ENCODE measurements at places on chromosomes 6 and 20. TPM values are rescaled to one million over a fixed set of nuclear protein-coding genes. Genes with fewer than 3 reads are reported as not detected.

DDX39B gene
- total RNA-seq: 240 TPM

PGC gene
- total RNA-seq: not detected

RPS10 gene
- 1,993 TPM for total RNA-seq

PANK2 gene
- 60.4 TPM for total RNA-seq

TRIM15 gene
- total RNA-seq: not detected

DNA sequence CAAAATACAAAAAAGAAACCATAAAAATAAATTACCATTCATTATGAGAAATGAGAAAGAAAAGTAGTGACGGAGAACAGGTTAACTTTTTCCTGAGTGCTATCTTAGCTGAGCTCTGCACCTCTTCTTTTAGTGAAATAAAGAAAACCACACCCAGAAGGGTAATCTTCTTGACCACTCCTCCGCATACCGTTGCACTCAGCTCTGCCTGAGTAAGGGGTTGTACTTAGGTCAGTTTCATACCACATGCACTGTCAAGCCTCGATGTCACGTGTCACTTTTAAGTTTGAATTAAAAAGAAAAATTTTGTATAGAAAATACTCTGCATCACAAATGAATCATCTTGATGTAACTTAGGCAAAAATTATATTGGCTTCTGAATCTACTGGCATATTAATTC lies 2.8 kb downstream of the EZR start:
- H3K27ac ChIP-seq: no peak overlapping the region
- H3K4me3 ChIP-seq: peak overlapping the region; percentile 76
- no peaks in the 10 kb centered on the region for H3K36me3 ChIP-seq
- DNase-seq: no peak
- H3K4me1 ChIP-seq: peaks cover 46% of the 10 kb centered on the region

DNA sequence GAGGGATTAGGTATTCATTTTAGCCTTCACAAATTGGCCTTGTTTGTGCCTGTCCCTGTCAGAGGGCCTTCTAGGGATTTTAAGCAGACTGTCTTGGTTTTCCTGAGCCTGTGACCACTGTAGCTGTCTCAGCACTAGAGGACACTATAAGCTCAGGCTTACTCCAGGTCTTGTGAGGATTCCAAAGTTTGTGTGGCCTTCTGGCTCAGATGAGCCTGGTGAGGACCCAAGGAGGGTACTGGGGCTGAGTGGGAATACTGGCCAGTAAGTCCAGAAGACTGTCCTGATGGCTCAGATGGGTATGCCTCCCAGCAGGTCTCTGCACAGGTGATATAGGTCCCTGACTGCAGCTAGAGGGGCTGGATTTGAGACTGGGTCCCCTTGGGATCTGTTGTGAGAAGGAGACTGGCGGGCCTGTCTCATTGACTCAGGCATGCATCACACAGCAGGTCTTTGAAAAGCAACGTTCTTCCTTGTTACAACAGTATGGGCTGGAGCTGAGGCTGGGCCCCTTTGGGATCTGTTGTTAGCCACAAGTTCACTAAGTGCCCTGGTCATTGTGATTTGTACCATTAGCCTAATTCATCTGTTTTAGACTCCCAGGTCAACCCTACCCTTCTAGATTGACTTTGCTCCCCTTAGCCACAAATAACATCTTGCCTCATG lies 26.3 kb upstream of the TFB1M start:
- DNase-seq: no peak
- H3K36me3 ChIP-seq: no peaks in the 10 kb centered on the region
- no peaks in the 10 kb centered on the region for H3K27me3 ChIP-seq
- peaks cover 20% of the 10 kb centered on the region for H3K4me1 ChIP-seq
- no peak overlapping the region for H3K4me3 ChIP-seq
- peak overlapping the region; percentile 90 for H3K27ac ChIP-seq

DNA sequence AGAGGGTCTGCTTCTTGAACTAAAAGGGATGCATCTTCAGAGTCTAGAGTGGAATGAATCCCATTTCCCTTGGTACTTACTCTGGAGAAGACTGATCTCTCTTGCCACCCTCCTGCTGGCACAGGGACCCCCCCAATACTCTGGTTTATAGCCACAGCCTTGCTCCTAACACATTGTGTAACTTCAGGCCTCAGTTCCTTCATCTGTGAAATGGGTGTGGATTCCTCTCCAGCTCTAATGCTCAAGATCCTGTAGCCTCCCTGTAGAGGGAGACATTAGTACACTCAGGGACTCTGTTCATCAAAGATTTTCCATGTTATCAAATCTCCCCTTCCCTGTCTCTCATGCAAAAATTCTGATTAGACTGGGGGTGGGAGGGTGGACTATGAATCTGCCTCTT lies 315.7 kb upstream of the MOCS1 start:
- DNase-seq: no peak
- H3K4me3 ChIP-seq: no peak overlapping the region
- no peaks in the 10 kb centered on the region for H3K27me3 ChIP-seq
- H3K27ac ChIP-seq: no peak overlapping the region
- no peaks in the 10 kb centered on the region for H3K36me3 ChIP-seq
- H3K4me1 ChIP-seq: no peaks in the 10 kb centered on the region

GRCh38 chr20:7207186-7207798 lies 439.8 kb downstream of the BMP2 start:
- DNase-seq: no peak
- no peaks in the 10 kb centered on the region for H3K27me3 ChIP-seq
- no peak overlapping the region for H3K4me3 ChIP-seq
- H3K4me1 ChIP-seq: no peaks in the 10 kb centered on the region

GRCh38 chr6:33702345-33702977 lies 9.0 kb downstream of the UQCC2 start:
- peak overlapping the region; percentile 54 for H3K27ac ChIP-seq
- H3K27me3 ChIP-seq: no peaks in the 10 kb centered on the region
- peaks cover 54% of the 10 kb centered on the region for H3K36me3 ChIP-seq
- no peak overlapping the region for H3K4me3 ChIP-seq
- H3K4me1 ChIP-seq: peaks cover 10% of the 10 kb centered on the region
- peak; percentile 91 for DNase-seq

DNA sequence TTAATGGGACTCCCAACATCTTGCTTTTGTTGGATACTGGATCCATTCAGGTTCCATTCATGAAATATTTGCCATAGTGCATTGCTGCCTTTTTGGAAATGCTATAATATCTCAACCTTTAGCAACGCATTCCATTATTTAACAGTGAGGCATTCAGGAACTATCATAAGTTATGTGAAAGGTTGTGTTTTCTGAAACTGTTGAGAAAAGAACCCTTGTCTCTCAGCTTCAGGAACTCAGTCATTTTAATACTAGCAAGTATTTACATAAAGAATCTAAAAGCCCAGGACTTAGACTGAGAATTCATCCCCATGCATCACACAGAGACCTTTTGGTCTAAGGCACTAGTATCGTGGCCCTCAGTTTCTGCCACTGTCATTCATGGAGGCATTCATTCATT lies 24.9 kb upstream of the SASH1 start:
- no peaks in the 10 kb centered on the region for H3K27me3 ChIP-seq
- no peaks in the 10 kb centered on the region for H3K36me3 ChIP-seq
- DNase-seq: peak; percentile 46
- H3K4me1 ChIP-seq: peaks cover 6% of the 10 kb centered on the region

GRCh38 chr6:139187489-139187888 lies 52.6 kb downstream of the HECA start:
- H3K36me3 ChIP-seq: no peaks in the 10 kb centered on the region
- no peaks in the 10 kb centered on the region for H3K4me1 ChIP-seq
- no peaks in the 10 kb centered on the region for H3K27me3 ChIP-seq
- DNase-seq: no peak
- H3K4me3 ChIP-seq: no peak overlapping the region

- H3K4me3 ChIP-seq: peak overlapping the region; percentile 1
- H3K36me3 ChIP-seq: peaks cover 7% of the 10 kb centered on the region
- peaks cover 7% of the 10 kb centered on the region for H3K4me1 ChIP-seq
- peak overlapping the region; percentile 50 for H3K27ac ChIP-seq
- no peaks in the 10 kb centered on the region for H3K27me3 ChIP-seq
Measured at GRCh38 chr6:98929498-98930060, 18.2 kb downstream of the FBXL4 start.

DNA sequence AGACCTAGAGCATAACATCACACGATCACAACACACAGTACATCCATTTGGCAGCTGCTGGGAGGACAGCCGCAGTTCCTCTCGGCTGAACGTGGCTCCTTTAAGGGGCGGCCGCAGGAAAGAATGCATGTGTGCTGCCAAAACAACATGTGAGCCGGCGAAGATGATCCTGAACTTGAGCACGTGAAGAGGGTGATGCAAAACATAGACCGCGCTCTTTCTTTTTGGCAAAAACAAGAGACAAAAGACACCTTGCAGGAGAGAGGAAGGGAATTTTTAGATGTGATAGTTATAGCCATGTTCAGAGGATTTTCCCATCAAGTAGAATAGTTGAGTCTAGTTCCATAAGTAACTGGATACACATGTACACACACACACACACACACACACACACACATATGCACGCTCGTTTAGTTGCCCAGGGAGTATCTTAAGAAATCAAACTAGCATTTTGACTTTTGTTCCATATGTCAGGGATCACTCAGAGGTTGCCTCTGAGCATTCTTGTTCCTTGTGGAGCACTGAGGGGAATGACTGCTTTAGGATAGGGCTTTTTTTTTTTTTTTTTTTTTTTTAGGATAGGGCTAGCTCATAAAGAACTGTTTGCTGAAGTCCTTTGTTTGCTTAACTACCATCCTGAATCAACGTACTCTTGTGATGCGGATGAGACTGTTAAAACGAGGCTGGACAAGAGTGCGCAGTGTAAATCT lies 21.7 kb upstream of the RANBP9 start:
- DNase-seq: peak; percentile 91
- H3K27me3 ChIP-seq: no peaks in the 10 kb centered on the region
- H3K4me1 ChIP-seq: peaks cover 21% of the 10 kb centered on the region
- H3K36me3 ChIP-seq: no peaks in the 10 kb centered on the region
- H3K4me3 ChIP-seq: peak overlapping the region; percentile 65

DNA sequence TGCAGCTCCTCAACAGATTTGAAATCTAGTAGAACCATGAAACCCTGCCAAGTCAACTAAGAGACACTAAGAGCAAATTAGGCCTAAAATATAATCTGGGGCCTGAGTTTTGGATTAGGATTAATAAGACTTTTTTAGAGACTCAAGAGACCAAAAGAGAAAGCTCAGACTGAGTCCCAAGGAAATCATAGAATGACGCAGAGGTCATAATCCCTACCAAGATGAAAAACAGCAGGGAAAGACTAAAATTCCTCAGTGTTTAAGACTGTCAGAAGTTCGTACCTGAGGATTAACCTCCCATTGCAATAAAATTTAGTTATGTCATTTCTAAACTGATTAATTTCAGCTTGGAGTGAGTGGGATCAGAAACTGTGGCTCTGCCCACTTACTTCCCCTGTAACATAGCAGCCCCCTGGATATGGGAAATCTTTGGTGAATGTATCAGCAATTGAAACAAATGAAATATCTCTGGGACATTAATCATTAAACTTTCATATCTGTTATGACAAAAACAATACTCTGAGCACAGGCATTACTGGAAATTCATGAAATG lies 200.3 kb downstream of the EDN1 start:
- H3K27me3 ChIP-seq: no peaks in the 10 kb centered on the region
- H3K27ac ChIP-seq: peak overlapping the region; percentile 90
- H3K4me1 ChIP-seq: peaks cover 22% of the 10 kb centered on the region
- DNase-seq: peak; percentile 44
- no peaks in the 10 kb centered on the region for H3K36me3 ChIP-seq

GRCh38 chr20:18223409-18223808 lies 64.9 kb upstream of the ZNF133 start:
- DNase-seq: no peak
- H3K27ac ChIP-seq: no peak overlapping the region
- no peaks in the 10 kb centered on the region for H3K36me3 ChIP-seq
- no peak overlapping the region for H3K4me3 ChIP-seq

GRCh38 chr6:157614026-157614568 lies 208.9 kb upstream of the SNX9 start:
- no peak for DNase-seq
- peak overlapping the region; percentile 70 for H3K27ac ChIP-seq
- peaks cover 20% of the 10 kb centered on the region for H3K4me1 ChIP-seq

GRCh38 chr20:34037121-34037520 lies 43.4 kb downstream of the RALY start:
- no peak overlapping the region for H3K27ac ChIP-seq
- no peak for DNase-seq
- peaks cover 6% of the 10 kb centered on the region for H3K4me1 ChIP-seq
- peaks cover 8% of the 10 kb centered on the region for H3K36me3 ChIP-seq

- no peak overlapping the region for H3K27ac ChIP-seq
- H3K36me3 ChIP-seq: no peaks in the 10 kb centered on the region
- DNase-seq: no peak
- no peak overlapping the region for H3K4me3 ChIP-seq
- peaks cover 5% of the 10 kb centered on the region for H3K4me1 ChIP-seq
Measured at GRCh38 chr6:129104560-129104959, 221.6 kb downstream of the LAMA2 start.

DNA sequence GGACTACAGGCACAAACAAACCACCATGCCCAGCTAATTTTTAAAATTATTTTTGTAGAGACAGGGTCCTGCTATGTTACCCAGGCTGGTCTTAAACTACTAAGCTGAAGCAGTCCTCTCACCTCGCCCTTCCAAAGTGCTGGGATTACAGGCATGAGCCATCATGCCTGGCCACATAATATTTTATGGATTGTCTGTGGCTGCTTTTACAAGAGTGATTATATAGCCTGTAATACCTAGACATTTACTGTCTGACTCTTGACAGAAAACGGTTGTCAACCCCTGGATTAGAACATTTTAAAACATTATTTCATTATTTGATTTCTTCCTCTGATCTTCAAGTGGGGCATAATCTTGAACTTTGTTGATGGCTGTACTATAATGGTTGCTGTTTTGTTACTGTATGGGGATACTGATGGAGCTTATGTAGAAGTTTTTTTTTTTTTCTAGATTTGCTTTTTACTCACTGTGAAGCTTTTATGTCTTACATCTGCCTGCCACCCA lies 14.3 kb downstream of the PARD6B start:
- no peak for DNase-seq
- H3K27ac ChIP-seq: no peak overlapping the region
- peaks cover 12% of the 10 kb centered on the region for H3K4me1 ChIP-seq
- no peaks in the 10 kb centered on the region for H3K36me3 ChIP-seq
- H3K4me3 ChIP-seq: no peak overlapping the region
- H3K27me3 ChIP-seq: no peaks in the 10 kb centered on the region

GRCh38 chr6:157956171-157956730 lies 25.4 kb upstream of the SYNJ2 start:
- H3K36me3 ChIP-seq: no peaks in the 10 kb centered on the region
- peaks cover 12% of the 10 kb centered on the region for H3K4me1 ChIP-seq
- no peak for DNase-seq
- H3K27ac ChIP-seq: no peak overlapping the region

GRCh38 chr6:2503816-2504494 lies 246.8 kb downstream of the MYLK4 start:
- peaks cover 32% of the 10 kb centered on the region for H3K27me3 ChIP-seq
- DNase-seq: peak; percentile 80
- peak overlapping the region; percentile 96 for H3K27ac ChIP-seq
- no peaks in the 10 kb centered on the region for H3K36me3 ChIP-seq

GRCh38 chr20:18571009-18571408 lies 3.8 kb downstream of the SMIM26 start:
- no peak overlapping the region for H3K4me3 ChIP-seq
- no peak overlapping the region for H3K27ac ChIP-seq
- H3K27me3 ChIP-seq: no peaks in the 10 kb centered on the region
- no peak for DNase-seq

GRCh38 chr6:80197474-80197873 lies 91.0 kb downstream of the BCKDHB start:
- no peaks in the 10 kb centered on the region for H3K36me3 ChIP-seq
- no peak overlapping the region for H3K4me3 ChIP-seq
- no peaks in the 10 kb centered on the region for H3K4me1 ChIP-seq

All from osteoblast (primary cell).